Left ventricle myocardium inferior (tissue), 1 donor: ENCODE measurements at places on chromosomes 16 and 17. TPM values are rescaled to one million over a fixed set of nuclear protein-coding genes. Genes with fewer than 3 reads are reported as not detected.

The C1QBP gene
- 124 TPM for total RNA-seq

The CLDN9 gene
- 1.2 TPM for total RNA-seq

The FOXF1 gene
- total RNA-seq: 0.33 TPM

The ZG16 gene
- not detected for total RNA-seq

The LPO gene
- total RNA-seq: not detected

- peak; percentile 50 for DNase-seq
Observed at GRCh38 chr16:82368041-82368440, 198.0 kb upstream of the MPHOSPH6 start.

GRCh38 chr17:32609884-32610650 lies 123.3 kb downstream of the CDK5R1 start:
- no peak for DNase-seq

- DNase-seq: no peak
Observed at GRCh38 chr17:15648386-15648785, 28.9 kb upstream of the FBXW10B start.

- peak; percentile 51 for DNase-seq
Observed at GRCh38 chr16:57106767-57107166, 14.4 kb downstream of the CPNE2 start.

GRCh38 chr17:81967533-81968395 lies 6.8 kb upstream of the NOTUM start:
- DNase-seq: peak; percentile 83

GRCh38 chr17:8066841-8067775 lies 20.4 kb downstream of the ALOX12B start:
- no peak for DNase-seq

DNA sequence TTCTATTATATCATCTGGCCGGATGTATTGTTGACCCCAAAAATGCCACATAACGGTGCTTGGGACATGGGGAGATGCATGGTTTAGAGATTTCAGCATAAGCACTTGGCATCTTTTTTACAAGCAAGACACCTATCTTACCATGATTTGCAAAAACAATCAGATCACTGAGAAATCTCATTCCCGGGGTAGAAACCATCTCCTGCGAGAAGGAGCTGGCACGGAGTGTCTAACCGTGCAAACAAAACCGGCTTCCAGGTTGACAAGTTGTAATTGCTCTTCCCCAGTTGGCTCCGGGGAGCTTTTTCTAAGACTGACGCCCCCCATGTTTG lies 1.0 kb downstream of the SLC16A6 start:
- DNase-seq: no peak
